ENCODE measurements at places on chromosomes 1 and 21.

DNA sequence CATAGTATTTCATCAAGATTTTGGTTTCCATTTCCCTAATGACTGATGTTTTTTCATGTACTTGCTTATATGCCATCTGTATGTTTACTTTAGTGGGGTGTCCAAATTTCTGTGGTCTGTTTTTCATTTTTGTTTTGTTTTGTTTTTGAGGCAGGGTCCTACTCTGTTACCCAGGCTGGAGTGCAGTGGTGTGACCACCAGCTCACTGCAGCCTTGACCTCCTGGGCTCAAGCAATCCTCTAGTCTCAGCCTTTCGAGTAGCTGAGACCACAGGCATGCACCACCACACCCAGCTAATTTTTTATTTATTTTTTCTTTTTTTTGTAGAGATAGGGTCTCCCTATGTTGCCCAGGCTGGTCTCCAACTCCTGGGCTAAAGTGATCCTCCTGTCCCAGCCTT, 378.0 kb upstream of the VAMP3 start:
- no peak for DNase-seq

- DNase-seq, result no peak
Observed at GRCh38 chr1:61496501-61496900, 228.4 kb downstream of the TM2D1 start.

DNA sequence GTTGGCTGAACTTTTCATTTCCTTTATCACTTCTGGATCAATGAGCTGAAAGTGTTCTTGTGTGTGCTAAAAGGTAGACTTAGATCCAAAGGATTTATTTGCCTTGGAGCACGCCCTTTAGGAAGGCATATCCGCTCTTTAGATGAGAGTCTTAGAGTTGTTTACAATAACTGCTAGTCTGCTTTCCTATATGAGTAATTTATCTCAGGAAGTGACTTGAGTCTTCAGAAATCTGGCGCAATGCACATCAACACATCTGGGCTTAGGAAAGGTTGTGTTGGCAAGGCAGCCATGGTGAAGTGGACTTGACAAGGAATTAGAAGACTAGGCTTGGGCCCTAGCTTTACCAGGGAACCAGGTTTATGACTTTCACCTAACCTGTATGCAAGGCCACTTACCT, 204.1 kb upstream of the PTGFR start:
- DNase-seq, result no peak

DNA sequence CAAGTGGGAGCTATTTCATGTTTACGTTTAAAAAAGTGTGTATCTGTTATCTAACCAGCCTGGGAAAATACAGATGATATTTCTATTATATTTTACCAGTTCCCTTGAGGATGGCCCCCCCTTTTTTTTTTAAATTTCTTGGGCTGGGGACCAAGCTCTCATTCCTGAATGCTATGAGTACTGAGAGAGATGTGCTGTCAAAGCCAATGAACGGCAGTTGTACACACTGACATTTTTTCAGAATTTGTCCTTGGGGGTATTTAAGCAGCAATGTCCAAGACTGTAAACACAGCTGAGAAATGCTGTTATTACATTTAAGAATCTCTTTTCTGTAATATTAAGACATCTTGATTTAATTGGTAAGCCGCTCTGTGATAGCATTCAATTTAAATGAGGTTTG, 177.9 kb downstream of the ST6GALNAC3 start:
- DNase-seq, result no peak

GRCh38 chr1:198700396-198700795, 61.6 kb downstream of the PTPRC start:
- DNase-seq, result no peak

DNA sequence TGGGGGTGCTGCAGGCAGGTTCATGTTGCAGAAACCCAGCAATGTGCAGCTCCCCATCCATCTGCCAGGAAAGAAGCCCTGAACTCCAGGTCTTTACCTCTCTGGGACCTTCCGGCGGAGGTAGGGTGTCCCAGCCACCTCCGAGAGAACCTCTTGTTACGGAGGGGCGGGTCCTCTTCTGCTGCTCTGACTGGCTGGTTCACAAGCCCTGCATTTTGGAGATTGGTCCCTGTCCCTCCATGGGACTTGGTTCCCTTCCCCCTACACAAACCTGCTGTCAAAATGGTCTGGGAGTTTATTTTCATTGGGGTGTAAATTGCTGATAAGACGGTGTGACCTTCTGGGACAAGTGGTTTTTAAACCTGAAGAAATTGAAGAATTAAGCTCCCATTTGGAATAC, 8.0 kb upstream of the CELSR2 start:
- no peak for DNase-seq

- no peak for DNase-seq
Observed at GRCh38 chr1:97332716-97333115, 588.1 kb downstream of the DPYD start.

GRCh38 chr1:66370462-66370971, 163.4 kb upstream of the SGIP1 start:
- DNase-seq, result no peak

GRCh38 chr1:212712451-212713303, 13.0 kb upstream of the BATF3 start:
- no peak for DNase-seq

DNA sequence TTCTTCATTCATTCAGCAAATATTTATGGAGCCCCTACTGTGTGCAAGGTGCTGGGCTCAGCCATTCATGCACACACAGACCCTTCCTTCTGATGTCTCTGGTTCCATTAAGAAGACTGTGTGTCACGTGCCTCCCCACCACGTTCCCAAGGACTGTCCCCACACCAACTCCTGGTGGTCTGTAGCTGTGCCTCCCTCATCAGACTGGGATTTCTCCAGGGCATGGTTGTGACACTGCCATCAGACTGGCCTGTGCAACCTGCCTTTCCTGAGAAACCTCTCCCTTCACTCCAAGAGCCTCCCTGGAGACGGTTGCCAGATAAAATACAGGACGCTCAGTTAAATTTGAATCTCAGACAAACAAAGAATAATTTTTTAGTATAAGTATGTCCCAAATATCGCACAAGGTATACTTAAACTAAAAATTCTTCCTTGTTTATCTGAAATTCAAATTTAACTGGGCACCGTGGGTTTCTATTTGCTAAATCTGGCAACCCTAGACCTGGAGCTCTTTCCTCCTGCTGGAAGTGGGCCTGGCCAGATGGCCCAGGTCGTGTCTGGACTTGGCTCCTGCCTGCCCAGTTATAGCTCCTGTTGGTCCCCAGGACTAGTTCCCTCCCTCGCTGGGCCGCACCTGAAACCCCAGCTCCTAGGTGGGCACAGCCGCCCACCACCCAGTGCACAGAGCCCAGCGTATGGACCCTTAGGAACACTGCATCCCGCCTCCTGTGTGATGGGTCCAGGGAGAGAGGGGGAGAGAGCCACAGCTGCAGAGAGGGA, 76.9 kb downstream of the RAP1GAP start:
- DNase-seq, result no peak

- DNase-seq, result no peak
Observed at GRCh38 chr1:55071477-55071876, 32.1 kb downstream of the PCSK9 start.

DNA sequence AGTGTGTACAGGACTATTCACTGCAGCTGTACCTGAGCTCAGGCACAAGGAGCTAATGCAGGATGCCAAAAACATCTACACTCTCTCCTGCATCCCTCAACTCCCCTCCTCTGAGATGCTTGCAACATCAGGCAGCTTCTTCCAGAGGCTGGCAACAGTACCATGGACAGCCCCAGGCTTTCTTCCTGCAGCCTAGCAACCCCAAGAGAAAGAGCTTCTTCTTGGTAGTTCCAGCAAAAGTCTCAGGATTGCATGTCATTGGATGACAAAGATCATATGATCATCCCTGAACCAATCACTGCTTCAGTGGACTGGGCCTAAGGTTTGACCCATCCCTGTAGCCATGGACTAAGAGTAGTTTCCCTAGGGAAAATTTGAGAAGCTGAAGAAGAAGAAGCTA, 46.7 kb downstream of the CAMK2N1 start:
- no peak for DNase-seq

GRCh38 chr1:6325482-6325881, 64.6 kb upstream of the GPR153 start:
- DNase-seq, result no peak

DNA sequence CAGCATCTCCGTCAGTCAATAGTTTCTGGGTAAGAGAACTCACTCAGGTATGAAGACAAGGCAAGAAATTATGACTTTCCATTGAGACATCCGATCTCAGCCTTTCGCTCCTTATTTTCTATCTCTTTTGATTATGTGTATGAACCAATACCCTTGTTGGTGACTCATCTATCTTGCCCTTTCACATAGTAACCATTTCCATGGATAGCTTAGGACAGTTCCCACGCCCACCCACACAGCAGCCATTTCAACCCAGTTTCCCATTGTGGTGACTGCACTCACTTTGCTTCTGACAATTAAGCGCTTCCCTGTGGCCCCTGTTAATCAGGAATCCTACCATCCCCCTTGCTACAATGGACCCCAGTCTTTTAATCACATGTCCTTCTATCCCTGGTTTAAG, 210.6 kb upstream of the ADGRL2 start:
- DNase-seq, result no peak

DNA sequence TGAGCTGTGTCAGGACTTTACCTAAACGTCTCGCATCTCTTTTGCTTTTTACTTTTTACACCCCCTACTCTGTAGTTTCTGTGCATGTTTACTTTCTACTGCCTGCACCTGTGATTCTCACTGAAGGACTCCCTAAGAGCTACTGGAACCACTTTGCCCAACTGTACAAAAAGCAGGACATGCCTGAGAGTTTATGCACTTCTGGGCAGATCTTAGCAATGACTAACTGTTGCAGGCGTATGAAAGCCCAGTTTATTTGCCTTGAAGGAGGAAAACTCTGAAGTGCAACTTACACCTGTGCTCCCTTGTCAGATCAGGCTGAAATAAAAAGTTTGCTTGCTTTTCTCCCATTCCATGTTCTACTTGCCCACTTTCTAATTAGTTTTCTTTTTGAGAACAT, 467.0 kb upstream of the USP24 start:
- DNase-seq, result no peak

DNA sequence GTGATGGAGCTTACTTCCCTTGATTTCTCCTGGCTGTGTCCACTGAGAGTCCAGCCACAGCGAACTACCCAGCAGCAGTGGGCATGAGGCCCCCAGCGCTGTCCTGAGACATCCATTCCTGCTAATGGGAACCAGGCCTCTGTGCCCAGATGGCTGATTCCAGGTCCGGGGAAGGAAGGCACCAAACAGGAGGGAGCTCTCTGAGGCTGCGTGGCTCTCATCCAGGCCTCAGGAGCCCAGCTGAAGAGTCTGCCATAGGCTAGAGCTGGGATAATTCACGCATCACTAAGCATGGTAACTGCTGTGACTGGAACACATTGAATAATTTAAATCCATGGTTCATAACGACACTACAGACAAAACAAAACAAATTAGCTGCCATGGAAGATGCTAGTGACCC, 24.7 kb upstream of the LRRC47 start:
- DNase-seq, result no peak

DNA sequence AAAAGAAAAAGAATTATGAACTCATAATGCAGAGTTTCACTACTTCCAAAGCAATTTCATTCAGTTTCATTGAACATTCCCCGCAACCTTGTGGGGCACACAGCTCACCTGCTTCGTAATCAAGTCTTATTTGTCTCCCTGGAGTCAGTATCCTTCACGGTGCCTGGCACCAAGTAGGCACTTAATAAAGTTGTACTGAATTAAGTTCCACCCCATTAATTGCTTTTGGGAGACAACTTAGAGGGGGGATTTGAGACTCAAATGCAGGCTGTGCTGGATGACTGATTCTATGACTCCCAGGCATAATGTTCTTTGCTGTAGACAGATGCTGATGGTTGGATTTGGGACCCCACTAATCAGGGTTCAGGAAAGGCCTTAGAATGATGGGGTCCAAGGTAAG, 6.5 kb upstream of the ID3 start:
- no peak for DNase-seq

DNA sequence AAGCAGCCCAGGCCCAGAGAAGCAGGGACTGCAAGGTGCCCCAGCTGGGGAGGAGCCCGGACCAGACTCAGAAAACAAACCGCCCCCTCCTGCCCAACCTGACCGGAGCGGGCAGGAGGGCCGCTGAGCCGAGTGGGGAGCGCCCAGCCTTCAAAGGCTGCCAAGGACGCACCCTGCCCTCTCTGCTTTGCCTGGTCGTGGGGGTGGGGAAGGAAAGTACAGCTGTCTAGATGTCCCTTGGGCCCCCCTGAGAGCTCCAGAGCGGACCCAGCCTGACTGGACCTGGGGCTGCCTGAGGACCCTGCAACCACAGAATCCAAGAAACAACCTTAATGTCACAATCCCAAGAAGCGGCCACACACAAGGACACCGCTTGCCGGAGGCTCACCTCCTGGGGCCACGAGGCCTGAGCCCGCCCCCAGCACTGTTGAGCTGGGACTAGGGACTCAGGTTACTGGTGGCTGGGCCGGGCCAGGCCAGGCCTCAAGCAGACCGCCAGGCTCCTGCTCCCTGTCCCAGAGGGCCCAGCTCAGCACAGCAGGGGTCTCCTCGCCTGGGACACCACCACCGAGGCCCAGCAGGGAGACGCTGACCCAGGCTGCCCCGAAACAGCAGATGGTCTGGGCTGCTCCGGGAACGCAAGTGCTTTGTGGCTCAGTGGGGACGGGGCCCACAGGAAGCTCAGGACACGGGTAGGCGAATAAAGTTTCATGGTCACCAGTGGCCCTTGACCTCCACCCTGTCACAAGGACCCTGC, 1.4 kb downstream of the DVL1 start:
- DNase-seq, result no peak

DNA sequence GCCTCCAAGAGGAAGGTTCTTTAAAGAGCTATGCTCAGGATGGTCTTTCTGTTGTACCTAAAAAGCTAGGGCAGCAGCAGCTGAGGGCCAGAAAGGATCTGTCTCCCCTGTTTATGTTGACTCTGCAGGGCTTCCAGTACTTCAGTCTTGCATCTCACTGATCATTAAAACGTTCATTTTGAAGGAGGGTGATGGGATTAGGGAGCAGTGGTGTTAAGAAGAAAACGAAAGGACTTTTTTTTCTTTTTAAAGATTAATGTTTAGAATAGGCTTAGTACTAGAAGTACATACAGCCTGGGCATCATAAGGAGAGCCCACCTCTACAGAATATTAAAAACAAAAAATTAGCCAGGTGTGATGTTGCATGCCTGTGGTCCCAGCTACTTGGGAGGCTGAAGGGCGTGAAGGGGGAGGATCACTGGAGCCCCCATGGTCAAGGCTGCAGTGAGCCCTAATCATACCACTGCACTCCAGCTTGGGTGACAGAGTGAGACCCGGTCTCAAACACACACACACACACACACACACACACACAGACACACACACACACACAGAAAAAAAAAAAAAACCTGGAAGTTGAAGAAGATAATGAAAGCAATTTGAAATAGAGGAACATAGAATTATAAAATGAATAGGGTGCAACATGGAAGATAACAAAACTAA, 2.9 kb downstream of the CR1L start:
- no peak for DNase-seq

- no peak for DNase-seq
Observed at GRCh38 chr1:40267767-40268187, 9.7 kb downstream of the ZMPSTE24 start.

Measured in stimulated activated CD4-positive, alpha-beta T cell treated with anti-CD3 and anti-CD28 coated beads, TNF-alpha, amount 100 ng/mL, for 48 hours (primary cell).